GM23338 (cell line): ENCODE measurements at places on chromosomes 1 and 21. TPM values are rescaled to one million over a fixed set of nuclear protein-coding genes. Genes with fewer than 3 reads are reported as not detected.

DNA sequence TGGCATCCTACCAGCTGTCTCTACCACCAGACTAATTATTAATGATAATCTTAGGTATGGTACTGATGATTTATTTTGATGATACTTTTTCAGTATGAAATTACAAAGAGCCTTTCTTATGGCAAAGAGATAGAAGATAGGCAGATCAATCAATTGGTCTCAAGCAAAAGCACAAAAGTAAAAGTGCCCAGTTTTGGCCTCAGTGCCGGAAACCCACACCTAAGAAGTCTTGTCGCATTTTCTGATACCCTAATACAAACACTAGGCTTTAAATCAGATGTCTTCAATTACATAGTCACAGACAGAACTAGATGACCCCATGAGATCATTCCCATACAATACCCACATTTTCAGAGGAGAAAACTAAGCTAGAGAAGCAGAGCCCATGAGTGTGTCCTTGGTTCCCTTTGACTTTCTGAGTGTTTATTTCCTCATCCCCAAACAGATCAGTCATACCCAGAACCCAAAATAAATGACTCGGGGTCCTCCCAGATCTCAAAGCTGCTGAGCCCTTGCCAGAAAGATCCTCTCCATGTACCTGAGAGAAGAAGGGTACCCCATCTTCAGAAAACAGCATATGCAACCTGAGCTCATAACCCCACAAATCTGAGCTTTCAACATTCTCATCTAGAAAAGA is 7.7 kb downstream of the ITPKB start:
- no peak for DNase-seq
- no peak overlapping the region for H3K4me3 ChIP-seq
- H3K36me3 ChIP-seq: no peaks in the 10 kb centered on the region
- no peak overlapping the region for H3K27ac ChIP-seq
- peaks cover 31% of the 10 kb centered on the region for H3K27me3 ChIP-seq

DNA sequence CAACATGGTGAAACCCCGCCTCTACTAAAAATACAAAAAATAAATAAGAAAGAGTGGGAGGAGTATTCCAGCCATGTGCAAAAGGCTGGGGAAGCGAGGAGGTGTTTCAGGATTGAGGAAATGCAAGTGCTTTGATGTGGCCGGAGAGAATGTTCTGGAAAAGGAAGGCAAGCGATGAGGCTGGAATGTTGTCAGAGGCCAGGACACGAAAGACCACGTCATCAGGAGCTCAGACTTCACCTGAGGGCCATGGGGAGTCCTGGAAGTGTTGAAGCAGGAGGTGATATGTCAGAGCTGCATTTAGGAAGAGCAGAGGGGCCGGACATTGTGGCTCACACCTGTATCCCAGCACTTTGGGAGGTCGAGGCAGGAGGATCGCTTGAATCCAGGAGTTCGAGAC is 10.9 kb upstream of the THEMIS2 start:
- no peaks in the 10 kb centered on the region for H3K27me3 ChIP-seq
- no peak for DNase-seq
- H3K4me3 ChIP-seq: no peak overlapping the region
- no peaks in the 10 kb centered on the region; the same call in 1 of the 2 replicates for H3K4me1 ChIP-seq

Gene SMIM1
- total RNA-seq: 3.2 TPM in 1 of 2 replicates, not detected in the other

GRCh38 chr1:47507881-47508701 is 70.2 kb downstream of the FOXD2 start:
- H3K36me3 ChIP-seq: no peaks in the 10 kb centered on the region
- DNase-seq: peak; percentile 68
- peak overlapping the region; percentile 73 for H3K4me3 ChIP-seq
- H3K27me3 ChIP-seq: peaks cover 86% of the 10 kb centered on the region
- H3K4me1 ChIP-seq: peaks cover 9% of the 10 kb centered on the region; the same call in 1 of the 2 replicates
- H3K27ac ChIP-seq: no peak overlapping the region

Gene CNR2
- total RNA-seq: not detected in 2 replicates

DNA sequence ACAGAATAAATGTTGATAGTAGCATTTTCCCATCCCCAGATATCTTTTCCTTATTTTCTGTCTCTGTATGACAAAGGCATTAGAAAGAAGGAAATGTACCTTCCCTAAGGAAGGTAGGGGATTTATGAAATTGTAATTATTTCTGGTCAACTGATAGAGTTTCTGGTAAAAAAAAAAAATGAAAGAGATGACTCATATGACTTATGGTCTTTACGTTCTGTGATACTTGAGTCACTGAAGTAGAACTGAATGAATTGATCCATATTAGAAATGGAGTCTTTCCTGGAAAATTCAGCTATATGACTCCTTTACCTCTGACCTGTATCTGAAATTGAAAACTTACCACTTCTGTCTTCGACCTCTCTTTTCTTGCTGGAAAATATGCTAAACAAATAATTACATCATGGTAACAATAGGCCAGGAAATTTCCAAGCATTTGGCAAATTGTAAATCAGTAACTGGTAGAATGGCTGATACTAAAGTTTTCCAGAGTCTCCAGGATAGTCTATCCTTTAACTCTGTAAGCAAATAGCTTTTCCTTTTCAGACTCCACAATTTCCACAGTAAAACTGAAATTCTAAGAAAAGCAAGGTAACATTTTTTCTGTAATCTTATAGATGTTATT is 364.3 kb upstream of the PTBP2 start:
- no peaks in the 10 kb centered on the region for H3K27me3 ChIP-seq
- no peak overlapping the region for H3K27ac ChIP-seq
- H3K4me3 ChIP-seq: no peak overlapping the region
- H3K4me1 ChIP-seq: no peaks in the 10 kb centered on the region; the same call in 1 of the 2 replicates
- no peaks in the 10 kb centered on the region for H3K36me3 ChIP-seq
